ENCODE measurements at places on chromosomes 3 and 15. TPM values are rescaled to one million over a fixed set of nuclear protein-coding genes. Genes with fewer than 3 reads are reported as not detected.

Gene CCNB2
- total RNA-seq = 7.9 TPM

Gene HIGD2B
- not detected for total RNA-seq

Gene SEC62
- 117 TPM for total RNA-seq

Gene TMOD2
- total RNA-seq = 8.4 TPM

Gene MST1R
- total RNA-seq = 0.57 TPM

Gene NPHP3
- 32.0 TPM for total RNA-seq

Gene ZNF502
- total RNA-seq = 1.9 TPM

Data from astrocyte (in vitro differentiated cells and primary cell).